ENCODE measurements at places on chromosomes 5 and 9.

GRCh38 chr9:91214086-91214485 lies 147.6 kb downstream of the AUH start:
- DNase-seq, result no peak

- no peak for DNase-seq
Observed at GRCh38 chr9:18472841-18473251, 1.1 kb upstream of the ADAMTSL1 start.

- no peak for DNase-seq
Observed at GRCh38 chr5:74575741-74576538, 64.6 kb downstream of the ENC1 start.

GRCh38 chr9:137276473-137277328 lies 825 bp upstream of the TOR4A start:
- no peak for DNase-seq

GRCh38 chr5:143977891-143978461 lies 166.0 kb downstream of the HMHB1 start:
- DNase-seq, result no peak

DNA sequence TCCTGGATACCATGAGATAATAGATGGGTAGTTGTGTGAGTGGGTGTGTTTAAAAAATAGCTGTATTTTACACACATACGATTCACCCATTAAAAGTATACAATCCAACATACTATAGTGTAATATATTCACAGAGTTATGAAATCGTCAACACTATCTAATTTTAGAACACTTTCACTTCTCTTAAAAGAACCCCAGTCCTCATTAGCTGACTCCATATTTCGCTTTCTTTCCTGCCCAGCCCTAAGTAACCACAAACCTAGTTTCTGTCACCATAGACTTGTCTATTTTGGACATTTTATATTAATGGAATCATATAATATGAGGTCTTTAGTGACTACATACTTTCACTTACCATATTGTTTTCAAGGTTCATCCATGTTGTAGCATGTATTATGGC lies 63.8 kb upstream of the S1PR3 start:
- DNase-seq, result no peak

DNA sequence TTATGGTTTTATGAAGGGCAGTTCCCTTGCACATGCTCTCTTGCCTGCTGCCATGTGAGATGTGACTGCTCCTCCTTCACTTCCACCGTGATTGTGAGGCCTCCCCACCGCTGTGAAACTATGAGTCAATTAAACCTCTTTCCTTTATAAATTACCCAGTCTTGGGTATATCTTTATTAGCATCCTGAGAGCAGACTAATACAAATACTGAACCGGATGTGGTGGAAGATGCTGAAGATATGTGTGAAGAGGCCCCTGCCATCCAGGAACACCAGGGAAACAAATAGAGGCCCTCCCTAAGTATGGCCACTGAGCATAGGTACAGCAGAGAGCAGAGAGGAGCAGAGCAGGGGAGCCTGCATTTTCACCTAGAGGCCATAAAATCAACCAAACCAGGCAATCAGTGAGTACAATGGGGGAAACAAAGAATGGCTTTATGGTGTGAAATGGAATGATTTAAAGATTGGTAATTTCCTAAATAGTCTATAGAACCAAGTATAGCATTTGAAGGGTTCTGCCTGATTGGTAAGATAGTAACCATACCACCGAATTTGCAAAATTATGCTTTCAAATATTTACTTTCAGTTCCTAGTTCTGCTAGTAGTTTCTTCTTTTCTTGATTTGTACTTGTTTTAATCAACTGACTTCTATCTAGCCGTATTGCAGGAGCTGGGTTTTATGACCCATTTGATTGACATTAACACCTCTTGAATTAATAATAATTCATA lies 421.6 kb downstream of the IRX1 start:
- DNase-seq, result no peak

DNA sequence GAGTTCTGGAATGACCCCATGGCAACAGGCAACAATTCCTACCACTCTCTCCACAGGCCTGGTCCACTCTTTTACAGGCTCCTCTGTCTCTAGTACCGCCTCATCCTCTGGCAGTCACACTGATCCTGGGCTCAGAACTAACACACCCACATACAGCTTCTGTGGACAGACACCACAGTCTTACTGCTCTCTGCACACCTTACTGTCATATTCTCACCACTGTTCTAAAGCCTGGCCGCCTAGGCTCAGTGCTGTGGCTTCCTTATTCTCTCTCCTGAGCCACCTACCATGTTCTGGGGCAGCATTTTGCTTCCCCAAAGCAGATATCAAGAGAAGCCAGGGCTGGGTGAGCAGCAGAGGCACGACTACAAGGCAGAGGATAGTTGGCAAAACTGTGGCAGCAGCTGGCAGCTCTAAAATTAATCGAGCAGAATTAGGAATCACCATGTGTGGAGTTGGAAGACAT lies 14.8 kb downstream of the REEP5 start:
- no peak for DNase-seq

DNA sequence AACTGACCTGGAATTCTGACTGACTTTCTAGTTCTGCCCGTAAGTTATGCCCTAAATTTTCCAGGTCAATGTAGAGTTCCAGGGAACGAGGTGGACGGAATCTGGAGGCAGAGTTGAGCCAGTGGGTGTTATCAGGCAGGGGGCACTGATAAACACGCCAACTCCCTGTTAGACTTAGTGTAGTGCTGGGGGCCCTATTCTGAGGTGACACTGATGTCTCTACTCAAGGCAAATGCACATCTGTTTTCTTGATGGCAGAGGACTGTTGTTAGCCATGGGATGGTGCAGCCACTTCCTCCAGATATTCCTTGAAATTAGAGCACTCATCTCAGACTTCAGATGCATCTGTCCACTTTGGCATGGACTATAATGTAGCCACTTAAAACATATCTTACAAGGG lies 83.5 kb downstream of the C9orf152 start:
- DNase-seq, result no peak

GRCh38 chr9:37369671-37370070 lies 52.8 kb upstream of the GRHPR start:
- DNase-seq, result no peak

GRCh38 chr9:6924988-6925563 lies 167.3 kb downstream of the KDM4C start:
- DNase-seq, result no peak

DNA sequence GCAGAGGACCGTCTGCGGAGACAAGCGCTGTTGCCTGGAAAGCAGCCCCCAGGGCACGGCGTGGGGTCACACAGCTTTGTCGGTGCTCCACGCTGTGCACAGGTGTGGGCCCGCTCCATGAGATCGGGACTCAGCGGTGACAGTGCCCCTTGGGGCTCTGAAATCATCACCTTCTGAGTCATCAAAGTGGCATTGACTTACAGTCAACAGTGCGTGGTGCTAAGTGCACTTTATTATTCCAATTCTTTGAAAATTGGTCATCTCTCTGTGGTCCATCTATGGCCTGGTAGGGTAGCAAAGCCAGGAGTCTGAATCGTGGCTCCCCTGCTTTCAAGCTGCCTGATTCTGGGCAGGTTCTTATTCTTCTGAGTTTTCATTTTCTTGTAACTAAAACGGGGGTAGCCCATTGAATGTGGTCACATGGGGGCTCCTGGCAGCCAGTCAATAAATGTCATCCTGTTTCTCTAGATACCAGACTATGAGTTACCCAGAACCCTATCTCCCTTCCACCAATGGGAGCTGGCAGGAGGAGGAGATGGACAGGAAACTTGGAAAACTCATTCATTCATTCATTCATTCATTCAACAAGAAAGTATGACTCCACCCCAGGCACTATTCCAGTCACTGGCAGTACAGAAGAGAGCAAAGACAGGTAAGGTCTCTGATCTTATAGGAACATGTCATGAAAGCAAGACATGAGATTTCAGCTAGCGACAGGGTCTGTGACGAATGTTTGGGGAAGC lies 20.3 kb upstream of the UNC5A start:
- no peak for DNase-seq

- peak; percentile 99 for DNase-seq
Observed at GRCh38 chr5:74055486-74056106, 429.6 kb downstream of the ARHGEF28 start.

DNA sequence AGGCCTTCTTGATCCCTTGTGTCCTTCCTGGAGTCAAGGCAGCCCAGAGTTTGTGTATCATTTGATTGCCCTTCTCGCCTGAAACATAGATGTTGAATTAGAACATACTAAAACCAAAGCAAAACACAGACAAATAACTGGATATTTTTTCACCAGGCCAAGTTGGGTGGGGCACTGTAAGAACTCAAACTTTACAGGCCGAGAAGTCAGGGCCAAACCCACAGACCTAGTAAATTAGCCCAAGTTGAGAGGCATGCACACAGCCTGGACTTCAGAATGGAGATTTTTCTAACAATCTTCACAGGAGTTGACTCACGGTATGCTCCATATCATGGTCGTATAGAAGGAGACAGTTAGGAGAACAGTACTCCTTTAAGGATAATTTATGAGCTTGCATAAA lies 121.7 kb downstream of the PIK3R1 start:
- DNase-seq, result no peak

DNA sequence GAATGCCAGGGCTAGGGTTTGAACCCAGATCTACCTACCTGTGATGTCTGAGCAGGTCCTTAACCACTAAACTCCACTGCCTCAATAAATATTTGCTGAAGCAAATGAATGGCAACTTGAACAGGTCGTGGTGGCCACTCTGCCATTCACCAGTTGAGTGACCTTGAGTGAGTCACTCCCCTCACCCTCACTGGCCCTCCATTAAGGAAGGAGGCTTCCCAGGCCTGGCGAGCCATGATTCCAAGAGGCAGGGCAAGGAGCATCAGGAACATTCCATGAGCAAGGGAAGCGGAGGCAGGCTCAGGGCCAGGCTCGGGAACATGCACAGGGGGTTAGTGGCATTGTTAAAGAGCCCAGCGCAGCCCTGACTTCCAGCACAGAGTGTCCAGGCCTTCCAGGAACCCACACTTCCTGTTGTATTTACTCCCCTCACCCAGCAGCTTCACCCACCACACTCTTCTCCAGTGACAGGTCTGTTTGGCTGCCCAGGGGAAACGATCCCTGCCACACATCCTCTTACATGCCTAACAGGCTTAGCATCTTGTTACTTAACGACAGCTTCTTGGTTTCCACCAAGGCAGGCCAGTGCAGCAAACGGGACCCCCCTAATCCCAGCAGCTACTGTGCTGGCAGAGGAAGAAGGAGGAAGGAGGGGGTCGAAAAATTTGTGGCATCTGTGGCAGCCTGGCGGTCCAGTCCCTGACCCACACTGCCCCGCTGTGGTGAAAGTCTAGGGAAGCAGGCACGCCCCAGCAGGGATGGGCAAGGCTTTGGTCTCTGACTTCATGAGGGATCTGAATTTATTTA lies 43.7 kb upstream of the TTC1 start:
- DNase-seq, result peak; percentile 3

GRCh38 chr9:73216100-73216499 lies 64.4 kb downstream of the ANXA1 start:
- DNase-seq, result no peak

DNA sequence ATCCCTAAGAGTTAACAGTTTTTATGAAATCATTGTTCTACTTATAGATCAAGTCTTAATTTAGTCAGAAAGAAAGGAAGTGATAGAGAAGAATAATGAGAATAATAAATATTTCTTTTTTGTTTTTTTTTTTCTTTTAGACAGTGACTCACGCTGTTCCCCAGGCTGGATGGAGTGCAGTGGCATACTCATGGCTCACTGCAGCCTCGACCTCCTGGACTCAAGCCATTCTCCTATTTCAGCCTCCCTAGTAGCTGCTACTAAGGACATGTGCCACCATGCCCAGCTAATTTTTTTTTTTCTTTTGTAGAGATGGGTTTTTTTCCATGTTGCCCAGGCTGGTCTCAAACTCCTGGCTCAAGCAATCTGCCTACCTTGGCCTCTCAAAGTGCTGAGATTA lies 11.0 kb downstream of the IFNA21 start:
- no peak for DNase-seq

- no peak for DNase-seq
Observed at GRCh38 chr5:174198541-174198940, 153.0 kb downstream of the NSG2 start.

GRCh38 chr5:158406884-158407823 lies 548.2 kb upstream of the CLINT1 start:
- no peak for DNase-seq

GRCh38 chr9:124855944-124856765 lies 2.9 kb downstream of the WDR38 start:
- peak; percentile 60 for DNase-seq

DNA sequence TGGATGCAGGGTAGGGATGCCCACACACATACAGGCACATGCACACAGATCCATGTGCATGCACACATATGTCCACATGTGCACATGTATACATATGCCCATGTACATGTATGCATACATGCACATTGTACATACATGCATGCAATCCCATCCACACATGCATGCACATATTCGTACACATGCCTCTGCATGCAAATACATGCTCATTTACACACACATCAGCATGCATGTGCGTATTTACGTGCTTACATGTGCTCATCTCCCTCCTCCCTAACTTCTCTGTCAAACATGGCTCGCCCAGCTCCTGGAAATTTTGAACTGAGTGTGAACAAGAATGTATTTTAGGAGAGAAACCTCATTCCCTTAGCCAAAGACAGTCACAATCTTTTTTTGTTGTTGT lies 6.2 kb downstream of the KCNT1 start:
- DNase-seq, result no peak

DNA sequence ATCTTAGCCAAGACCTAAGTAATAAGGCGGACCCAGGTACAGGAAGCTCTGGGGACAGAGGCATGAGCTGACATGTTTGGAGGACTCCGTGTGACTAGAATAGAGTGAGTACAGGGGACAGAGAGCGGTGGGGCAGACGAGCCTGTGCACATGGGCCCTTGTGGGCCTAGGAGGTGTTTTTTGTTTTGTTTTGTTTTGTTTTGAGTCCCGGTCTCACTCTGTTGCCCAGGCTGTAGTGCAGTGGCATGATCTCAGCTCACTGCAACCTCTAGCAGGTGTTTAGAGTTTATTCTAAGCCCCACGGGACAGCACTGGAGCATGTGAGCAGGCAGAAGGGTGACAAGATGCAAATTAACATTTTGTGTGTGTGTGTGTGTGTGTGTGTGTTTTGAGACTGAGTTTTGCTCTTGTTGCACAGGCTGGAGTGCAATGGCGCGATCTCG lies 3.1 kb upstream of the EEIG1 start:
- DNase-seq, result no peak

- no peak for DNase-seq
Observed at GRCh38 chr9:36936498-36936831, 97.6 kb downstream of the PAX5 start.

Measured in DMS 273 treated with DMSO at 0.1 percent for 48 hours (cell line).